ENCODE measurements at places on chromosomes 6 and 20.

DNA sequence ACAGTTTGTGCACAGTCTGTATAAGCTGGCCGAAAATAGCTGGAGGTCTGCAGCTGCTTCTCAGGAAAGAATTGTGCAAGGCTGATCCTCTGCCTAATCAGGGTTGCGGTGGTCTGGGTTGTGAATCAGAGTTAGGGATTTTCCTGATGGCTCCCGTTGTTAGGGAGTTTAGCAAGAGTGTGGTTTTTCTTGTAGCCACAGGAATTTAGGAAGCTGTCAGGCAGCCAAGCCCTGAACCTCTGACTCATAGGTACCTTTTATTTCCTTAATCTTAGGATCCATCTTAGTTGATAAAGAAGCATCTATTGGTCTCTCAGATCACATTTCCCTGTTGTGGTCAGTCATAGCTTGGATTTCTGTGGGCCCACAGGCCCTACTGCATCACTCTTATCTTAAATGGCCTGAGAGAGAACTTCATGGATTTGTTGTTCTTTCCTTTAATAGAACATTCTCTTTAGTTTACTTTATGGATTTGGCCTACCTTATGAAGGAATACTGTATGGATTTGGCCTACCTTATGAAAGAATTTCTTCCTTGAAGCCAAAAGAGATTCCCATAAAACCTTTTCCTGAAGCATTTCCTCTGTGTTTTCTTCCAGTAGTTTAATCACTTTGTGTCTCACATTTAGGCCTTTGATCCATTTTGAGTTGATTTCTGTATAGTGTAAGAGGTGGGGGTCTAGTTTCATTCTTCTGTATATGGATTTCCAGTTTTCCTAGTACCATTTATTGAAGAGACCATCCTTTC is 10.3 kb downstream of the KIF25 start:
- DNase-seq = no peak

DNA sequence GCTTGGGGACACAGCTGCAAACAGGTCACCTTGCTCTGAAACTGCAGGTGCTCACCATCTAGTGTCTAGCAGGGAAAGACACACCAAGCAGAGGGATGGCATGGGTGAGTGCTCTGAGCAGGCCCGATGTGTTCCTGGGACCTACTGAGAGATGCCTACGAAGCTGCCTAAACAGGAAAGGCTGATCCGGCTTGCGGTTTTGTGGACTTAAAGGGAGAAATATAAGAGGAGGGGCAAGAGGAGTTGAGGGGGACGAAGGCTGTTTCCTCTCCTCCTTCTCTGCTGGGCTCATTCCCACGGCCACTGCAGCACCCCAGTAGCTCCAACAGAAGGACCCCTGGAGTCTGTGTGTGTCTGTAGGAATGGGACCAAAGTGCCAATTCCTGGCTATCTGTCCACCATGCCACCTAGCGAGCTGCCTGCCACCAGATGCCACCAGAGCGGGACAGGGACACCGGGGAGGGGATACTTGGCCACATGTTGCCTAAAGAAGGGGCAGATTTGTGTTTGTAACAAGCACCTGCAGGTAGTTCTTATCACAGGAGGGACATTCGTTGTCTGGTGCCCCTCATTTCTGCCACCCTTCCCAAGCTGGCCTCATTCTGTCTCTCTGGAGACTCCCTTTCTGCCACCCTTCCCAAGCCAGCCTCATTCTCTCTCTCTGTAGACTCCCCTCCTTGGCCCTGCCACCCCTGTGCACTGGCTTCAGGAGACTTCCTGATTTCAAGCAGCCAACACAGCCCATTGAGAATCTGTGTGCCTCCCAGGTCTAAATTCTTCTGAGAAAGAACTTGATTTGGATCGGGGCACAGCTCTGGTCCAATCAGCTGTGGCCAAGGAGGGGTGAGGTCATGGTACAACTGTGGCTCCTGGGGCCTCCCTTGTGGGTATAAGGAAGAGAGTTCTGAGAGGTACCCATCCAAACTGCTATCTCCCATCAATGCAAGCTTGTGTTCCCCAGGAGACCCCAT is 221.8 kb downstream of the ANKRD60 start:
- no peak for DNase-seq

DNA sequence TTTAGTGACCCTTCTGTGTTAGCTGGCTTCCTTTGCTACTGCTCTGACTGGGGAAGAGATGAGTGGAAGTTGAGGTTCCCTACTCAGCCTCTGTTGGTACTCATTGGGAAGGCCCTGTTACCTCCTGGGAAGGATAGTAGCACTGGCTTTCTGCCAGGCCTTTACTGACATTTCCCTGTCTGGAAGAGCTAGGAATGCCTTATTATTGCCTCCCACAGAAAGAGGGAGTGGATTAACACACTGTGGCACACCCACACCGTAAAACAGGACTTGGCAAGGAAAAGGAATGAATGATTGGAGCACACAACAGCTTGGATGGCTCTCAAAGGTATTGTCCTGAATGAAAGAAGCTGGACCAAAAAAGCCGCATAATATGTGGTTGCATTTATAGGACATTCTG is 12.2 kb downstream of the ZNF831 start:
- DNase-seq = no peak

DNA sequence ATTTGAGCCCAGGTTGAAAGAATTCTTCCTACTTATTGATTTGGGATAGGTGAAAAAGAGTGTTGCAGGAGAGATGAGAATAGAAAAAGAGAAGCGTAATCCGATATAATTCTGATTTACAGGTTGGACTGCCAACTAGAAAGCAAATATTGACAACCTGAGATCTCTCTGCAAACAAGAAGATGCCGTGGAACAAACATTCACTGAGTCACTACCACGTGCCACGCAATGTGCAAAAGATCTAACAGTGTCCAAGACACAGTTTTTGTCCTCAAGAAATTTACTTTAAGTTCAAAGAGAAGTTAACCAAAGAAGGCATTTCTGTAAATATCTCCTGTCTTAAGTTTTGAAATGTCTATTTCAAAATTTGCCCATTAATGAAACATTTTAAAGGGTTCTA is 578.0 kb upstream of the ARID1B start:
- no peak for DNase-seq

DNA sequence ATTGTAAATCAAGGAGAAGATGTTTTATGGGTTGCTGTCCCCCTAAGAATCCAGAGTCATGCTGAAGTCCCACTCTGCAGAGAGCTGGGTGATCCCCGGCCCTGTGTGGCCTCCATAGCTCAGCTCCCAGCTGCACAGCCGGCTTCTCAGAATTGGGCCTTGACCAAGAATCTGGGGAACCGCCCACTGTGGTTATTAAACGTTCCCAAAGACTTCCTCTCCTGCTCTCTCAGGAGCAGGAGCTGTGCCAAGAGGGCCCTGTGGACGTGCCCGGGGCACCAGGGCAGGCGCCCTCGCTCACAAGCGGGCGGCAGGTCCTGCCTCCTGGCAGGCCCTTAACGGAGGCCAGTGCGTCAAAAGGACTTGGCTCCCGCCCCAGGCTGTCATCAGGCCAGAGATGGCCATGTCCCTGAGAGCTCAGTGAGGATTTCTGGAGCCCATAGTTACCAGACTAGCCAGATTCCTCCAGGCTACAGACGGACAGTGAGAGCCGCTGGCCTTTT is 30.4 kb downstream of the ZC3H12D start:
- DNase-seq = no peak

Measured in activated CD4-positive, CD25-positive, alpha-beta regulatory T cell treated with anti-CD3 and anti-CD28 coated beads, Interleukin-2, amount 50 U/mL, for 72 hours (primary cell).